ENCODE measurements at places on chromosomes 4 and X. TPM values are rescaled to one million over a fixed set of nuclear protein-coding genes. Genes with fewer than 3 reads are reported as not detected.

DNA sequence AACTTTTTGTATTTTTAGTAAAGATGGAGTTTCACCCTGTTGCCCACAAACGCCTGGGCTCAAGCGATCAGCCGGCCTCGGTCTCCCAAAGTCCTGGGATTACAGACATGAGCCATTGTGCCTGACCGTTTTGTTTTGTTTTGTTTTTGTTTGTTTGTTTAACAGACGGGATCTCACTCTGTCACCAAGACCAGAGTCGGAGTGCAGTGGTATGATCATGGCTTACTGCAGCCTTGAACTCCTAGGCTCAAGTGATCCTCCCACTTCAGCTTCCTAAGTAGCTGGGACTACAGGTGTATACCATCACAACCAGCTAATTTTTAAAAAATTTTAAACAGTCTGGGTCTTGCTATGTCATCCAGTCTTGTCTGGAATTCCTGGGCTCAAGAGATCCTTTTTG lies 53.5 kb downstream of the FNIP2 start:
- H3K36me3 ChIP-seq, result no peaks in the 10 kb centered on the region
- H3K27ac ChIP-seq, result no peak overlapping the region
- no peaks in the 10 kb centered on the region for H3K27me3 ChIP-seq
- H3K4me1 ChIP-seq, result peaks cover 90% of the 10 kb centered on the region

GRCh38 chr4:180589575-180589974 lies 1653.6 kb upstream of the TENM3 start:
- no peak for DNase-seq
- no peaks in the 10 kb centered on the region for H3K4me1 ChIP-seq
- no peaks in the 10 kb centered on the region for H3K27me3 ChIP-seq
- H3K4me3 ChIP-seq, result no peak overlapping the region
- no peak overlapping the region for H3K27ac ChIP-seq
- no peaks in the 10 kb centered on the region for H3K36me3 ChIP-seq

DNA sequence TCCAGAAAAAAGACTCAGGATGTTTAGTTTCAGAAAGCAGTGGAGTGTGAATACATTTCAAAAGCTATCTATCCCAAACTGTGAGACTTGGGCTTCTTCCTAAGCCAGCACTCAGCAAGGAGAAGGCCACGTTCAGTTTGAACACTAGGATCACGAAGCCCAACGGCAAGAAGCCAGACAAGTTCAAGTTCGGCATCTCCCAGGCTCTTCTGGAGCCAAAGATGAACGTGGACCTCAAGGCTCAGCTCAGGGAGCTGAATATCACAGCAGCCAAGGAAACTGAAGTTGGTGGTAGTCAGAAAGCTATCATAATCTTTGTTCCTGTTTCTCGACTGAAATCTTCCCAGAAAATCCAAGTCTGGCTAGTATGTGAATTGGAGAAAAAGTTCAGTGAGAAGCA lies 7.6 kb downstream of the PLAC1 start:
- peaks cover 58% of the 10 kb centered on the region for H3K27me3 ChIP-seq
- H3K27ac ChIP-seq, result no peak overlapping the region
- peaks cover 26% of the 10 kb centered on the region for H3K4me1 ChIP-seq
- no peak overlapping the region for H3K4me3 ChIP-seq
- DNase-seq, result no peak

- no peaks in the 10 kb centered on the region for H3K27me3 ChIP-seq
- H3K4me1 ChIP-seq, result no peaks in the 10 kb centered on the region
- H3K36me3 ChIP-seq, result no peaks in the 10 kb centered on the region
Measured at GRCh38 chr4:165609653-165610052, 230.8 kb downstream of the CPE start.

GRCh38 chr4:177489471-177490246 lies 47.4 kb upstream of the AGA start:
- no peaks in the 10 kb centered on the region for H3K36me3 ChIP-seq
- no peak overlapping the region for H3K4me3 ChIP-seq
- peaks cover 6% of the 10 kb centered on the region for H3K4me1 ChIP-seq
- no peaks in the 10 kb centered on the region for H3K27me3 ChIP-seq
- DNase-seq, result no peak

DNA sequence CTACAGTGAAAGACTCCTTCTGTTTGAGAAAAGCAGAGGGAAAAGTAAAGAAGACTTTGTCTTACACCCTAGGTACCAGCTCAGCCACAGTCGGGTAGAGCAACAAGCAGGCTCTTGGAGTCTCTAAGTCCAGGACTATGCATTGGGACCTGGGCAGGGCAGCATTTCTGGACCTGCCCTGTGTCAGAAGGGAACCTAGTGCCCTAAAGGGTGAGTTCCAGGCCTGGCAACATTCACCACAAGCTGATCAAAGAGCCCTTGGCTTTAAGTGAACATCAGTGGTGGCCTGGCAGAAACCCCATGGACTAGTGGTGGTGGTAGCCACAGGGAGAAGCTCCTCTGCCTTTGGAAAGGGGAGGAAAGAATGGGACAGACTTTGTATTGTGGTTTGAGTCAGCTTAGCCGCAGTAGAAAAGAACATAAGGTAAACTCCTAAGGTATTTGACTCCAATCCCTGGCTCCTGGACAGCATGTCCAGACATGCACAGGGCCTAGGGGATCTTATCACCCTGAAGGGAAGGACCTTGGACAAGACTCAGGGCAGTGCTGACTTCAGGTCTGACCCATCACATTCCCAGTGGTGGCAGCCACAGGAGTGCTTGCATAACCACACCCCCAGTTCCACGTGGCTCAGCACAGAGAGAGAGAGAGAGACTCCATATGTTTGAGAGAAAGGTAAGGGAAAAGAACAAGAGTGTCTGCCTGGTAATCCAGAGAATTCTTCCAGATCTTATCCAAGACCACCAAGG lies 32.6 kb downstream of the CCDC158 start:
- peaks cover 2% of the 10 kb centered on the region for H3K36me3 ChIP-seq
- no peak for DNase-seq
- no peak overlapping the region for H3K4me3 ChIP-seq
- peaks cover 34% of the 10 kb centered on the region for H3K27me3 ChIP-seq
- H3K27ac ChIP-seq, result no peak overlapping the region

DGKK gene
- total RNA-seq, result not detected

Measured in activated T-cell treated with anti-CD3 and anti-CD28 coated beads, Interleukin-2, amount 50 U/mL, for 72 hours (primary cell).